ENCODE measurements at places on chromosomes 5 and 9.
A peak's percentile ranks its signal among the peaks of the same experiment; 100 is the strongest.

GRCh38 chr9:117170567-117170966 is 244.3 kb downstream of the ASTN2 start:
- no peak for DNase-seq

- DNase-seq: no peak
These were observed 188.9 kb downstream of the PDZD2 start for GRCh38 chr5:31827867-31828266.

GRCh38 chr5:145068721-145069120 is 766.4 kb downstream of the PRELID2 start:
- DNase-seq: no peak

DNA sequence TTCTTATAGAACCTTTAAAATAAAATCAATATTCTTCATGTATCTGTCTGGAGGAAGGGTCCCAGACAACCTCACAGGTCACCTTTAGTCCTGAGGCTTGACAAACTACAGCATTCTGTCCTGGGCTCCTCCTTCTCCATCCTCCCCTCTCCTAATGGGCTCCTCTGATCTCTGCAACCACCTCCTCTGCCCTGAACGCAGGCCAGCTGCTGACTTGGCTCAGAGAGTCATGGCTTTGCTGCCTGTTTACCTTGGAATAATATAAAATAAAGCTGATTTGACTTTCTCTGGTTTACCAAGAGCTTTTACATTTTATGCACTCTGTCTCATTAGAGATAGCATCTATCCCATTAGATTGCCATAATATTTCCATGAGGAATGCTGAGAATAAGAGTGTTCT is 159.4 kb downstream of the SEMA6A start:
- no peak for DNase-seq

- peak; percentile 31 for DNase-seq
These were observed 4.6 kb upstream of the DUSP1 start for GRCh38 chr5:172775326-172776234.

DNA sequence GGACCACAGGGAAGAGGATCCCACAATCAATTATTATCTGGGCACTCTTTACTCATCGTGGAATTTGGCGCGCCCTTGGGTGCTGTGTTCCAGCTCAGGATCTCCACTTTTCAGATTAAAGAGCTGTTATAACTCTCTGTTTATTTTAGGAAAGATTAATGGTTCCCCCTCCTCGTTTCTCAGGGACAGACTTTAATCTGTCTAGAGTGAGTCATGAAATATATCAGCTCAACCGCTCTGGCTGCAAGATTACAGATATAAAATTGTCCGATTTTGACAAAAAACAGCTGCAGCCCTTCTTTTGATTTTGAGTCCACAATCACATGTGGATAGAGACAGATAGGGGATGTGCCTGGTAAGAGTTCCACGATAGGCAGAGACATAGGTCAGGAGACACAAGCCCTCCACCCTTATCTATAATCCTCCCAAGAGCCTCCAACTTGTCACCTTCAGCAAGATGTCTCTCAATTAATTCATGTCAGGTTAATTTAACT is 77.6 kb upstream of the ANKRD55 start:
- DNase-seq: peak; percentile 21

GRCh38 chr9:84357275-84357674 is 16.7 kb upstream of the SLC28A3 start:
- DNase-seq: peak; percentile 9

DNA sequence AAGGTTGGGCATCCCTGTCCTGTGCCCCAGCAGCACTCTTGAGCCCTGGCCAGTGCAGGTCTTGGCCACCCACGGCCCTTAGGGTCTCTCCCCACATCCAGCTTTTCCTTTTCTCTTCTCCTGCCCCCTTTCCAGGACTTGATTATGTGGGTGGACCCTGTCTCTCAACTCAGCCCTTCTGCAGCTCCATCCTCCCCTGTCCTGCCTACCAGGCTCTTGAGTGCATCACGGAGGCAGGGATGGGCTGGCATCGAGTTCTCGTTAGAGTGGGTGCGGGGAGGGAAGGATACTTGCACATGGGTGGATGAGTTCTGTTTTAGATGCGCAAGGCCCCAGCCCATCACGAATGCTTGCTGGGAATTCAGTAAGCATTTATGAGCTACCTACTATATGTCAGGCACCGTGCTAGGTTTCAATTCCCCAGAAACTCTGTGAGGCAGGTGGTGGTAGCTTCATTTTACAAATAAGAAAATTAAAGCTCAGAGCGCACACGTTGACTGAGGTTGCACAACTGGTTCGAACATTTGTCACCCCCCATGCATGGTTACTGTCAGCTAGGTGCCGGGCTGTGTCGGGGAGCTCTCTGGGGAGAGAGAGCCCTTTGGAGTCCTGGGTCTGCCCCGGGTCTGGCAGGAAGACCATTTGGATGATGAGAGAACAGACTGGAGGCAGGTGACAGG is 144.6 kb upstream of the PITX1 start:
- DNase-seq: no peak

DNA sequence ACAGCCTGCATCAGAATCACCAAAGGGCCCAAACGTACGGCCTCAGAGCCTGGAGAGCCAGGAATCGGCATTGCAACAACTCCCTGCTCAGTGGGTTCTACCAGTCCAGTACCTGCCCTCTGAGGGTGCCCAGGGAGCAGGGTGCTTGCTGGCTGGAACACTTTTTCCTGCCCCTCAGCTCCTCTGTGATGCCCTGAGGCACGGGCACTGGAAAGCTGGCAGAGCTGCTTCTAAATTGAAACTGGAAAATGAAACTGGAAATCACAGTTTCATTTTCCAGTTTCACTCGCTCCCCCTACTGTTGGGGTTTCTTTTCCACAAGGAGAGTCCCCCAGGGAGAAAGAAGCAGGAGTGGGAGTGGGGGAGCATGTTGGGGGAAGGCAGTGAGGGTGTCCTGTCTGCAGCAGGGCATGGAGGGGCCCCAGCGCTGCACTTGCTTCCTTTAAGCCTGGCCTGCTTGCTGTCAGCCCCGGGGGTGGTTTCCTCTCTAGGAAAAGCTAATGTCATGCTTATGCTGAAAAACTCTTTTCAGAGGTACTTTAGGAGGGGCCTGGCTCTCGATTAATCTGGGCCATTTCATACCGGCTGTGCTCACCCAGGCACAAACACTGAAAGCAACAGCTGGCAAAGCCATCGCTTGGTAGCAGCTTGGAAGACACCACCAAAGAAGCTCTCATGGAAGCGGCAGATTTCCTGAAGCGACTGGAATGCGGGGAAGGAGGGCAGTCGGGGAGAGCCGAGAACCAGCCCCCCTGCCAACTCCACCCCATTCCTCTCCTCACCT is 26.2 kb downstream of the IRF1 start:
- peak; percentile 17 for DNase-seq

- no peak for DNase-seq
These were observed 94.4 kb downstream of the ANKH start for GRCh38 chr5:14777187-14777586.

- DNase-seq: peak; percentile 77
These were observed 106.0 kb downstream of the FRMD3 start for GRCh38 chr9:83432104-83432627.

DNA sequence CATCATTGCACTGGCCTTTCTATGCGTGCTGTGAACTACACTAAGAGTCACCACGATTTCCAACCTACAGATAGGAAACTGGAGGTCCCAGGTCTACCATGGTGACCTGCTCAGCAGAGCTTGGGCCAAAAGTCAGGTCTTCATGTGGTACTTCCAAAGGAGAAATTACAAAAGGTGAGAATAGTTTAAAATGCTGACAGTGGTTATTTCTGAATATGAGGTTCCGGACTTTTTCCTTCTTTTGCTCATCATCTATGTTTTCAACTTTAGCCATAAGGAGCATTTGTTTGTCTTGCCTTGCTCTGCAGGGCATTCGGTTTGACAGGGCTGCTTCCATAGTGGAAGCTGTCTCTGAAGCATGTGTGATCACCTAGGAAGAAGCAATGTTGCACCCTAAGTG is 282.1 kb upstream of the IRX1 start:
- DNase-seq: no peak

GRCh38 chr5:145531038-145531734 is 304.0 kb downstream of the PRELID2 start:
- peak; percentile 98 for DNase-seq

DNA sequence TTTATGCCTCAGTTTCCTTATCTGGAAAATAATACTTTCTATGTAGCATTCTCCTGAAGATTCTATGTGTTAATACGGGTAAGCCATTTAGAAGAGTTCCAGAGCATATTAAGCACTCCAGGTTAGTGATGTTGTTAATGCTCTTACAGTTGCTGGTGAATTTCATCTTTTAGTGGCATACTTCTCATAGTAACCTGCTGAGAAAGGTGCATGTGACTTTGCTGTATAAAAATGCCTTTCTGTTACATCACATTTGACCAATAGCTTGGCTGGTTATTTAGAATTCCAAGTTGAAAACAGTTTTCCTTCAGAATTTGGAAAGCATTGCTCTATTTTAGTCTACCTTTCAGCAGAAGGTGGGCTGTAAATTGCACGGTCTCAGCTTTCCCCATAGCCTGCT is 27.2 kb downstream of the GCNT1 start:
- DNase-seq: no peak

GRCh38 chr5:228886-229285 is 10.8 kb downstream of the SDHA start:
- no peak for DNase-seq

GRCh38 chr9:76394960-76395252 is 680 bp upstream of the RFK start:
- peak; percentile 76 for DNase-seq

GRCh38 chr5:157989296-157989695 is 130.4 kb upstream of the CLINT1 start:
- no peak for DNase-seq

- no peak for DNase-seq
These were observed 35.6 kb upstream of the SEMA4D start for GRCh38 chr9:89533411-89534095.

DNA sequence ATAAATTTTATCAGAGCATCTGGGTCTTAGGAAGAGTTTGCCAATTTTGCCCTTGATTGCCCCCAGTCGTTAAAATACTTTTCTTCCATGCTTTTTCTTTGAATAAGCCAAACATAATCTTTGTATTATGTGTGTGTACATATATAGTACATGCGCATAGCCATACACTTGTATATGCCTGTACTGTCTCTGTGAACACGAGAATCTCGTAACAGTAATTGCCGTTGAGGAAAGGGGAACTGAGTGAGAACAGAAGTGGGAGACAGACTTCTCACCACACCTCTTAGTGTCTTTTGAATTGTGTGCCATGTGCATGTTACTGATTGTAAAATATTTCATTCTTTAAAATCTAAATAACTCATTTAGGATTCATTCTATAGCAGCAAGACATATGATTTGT is 79.6 kb upstream of the GRHPR start:
- DNase-seq: no peak

DNA sequence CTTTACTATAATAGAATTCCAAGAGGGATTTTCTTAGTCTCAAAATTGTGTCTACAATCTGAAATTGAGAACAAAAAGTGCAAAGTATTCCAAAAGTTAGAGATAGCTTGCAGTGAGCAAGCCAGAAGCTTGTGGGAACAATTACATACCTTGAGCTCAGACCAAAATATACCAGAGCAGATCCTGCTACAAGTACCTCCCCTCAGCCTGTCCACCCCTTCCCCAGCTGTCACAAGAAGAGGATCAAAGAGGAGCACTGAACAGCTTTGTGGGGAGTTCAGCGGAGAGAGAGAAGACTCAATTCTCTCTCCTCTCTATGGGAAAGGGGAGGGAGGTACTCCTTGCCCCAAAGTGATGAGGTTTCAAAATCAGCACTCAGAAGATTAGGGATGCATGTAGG is 869.2 kb upstream of the DMAC1 start:
- no peak for DNase-seq

GRCh38 chr5:156271569-156271968 is 55.4 kb upstream of the SGCD start:
- DNase-seq: no peak

- DNase-seq: no peak
These were observed 126.2 kb upstream of the ZNF608 start for GRCh38 chr5:124872615-124873014.

- DNase-seq: no peak
These were observed 311.2 kb upstream of the SEMA6A start for GRCh38 chr5:116885825-116886224.

DNA sequence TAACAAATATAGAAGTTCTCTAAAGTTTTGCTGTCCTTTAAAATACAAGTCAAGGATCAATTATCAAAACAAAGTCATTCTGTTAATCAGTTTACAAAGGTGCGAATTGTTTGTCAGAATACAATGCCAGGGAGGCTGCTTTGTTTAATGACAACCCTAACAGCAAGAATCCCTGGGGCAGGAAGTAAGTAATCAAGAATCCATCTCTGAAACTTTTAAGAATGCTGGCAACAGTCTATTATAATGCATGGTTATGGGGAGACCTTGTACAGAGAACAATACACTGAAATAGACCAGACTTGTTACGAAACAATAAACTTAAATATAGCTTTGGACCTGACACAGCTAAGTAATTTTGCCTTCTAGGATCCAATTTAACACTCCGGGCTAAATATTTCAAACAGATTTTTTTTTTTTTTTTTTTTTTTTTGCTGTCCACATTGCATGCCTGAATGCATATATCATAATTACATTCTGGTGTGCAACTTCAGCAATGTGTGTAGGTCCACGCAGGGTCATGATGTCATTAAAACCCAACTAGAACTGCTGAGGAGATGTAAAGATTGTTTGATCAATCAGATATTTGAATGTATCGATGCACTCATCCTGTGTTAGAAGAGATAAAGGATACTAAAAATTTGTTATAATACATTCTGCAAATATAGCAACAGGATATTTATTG is 421.3 kb downstream of the CETN3 start:
- DNase-seq: no peak

GRCh38 chr5:53900677-53901076 is 340.2 kb downstream of the NDUFS4 start:
- DNase-seq: no peak

GRCh38 chr9:2574203-2574602 is 47.4 kb upstream of the VLDLR start:
- no peak for DNase-seq

GRCh38 chr9:116685166-116685565 is 1.9 kb upstream of the TRIM32 start:
- DNase-seq: no peak

DNA sequence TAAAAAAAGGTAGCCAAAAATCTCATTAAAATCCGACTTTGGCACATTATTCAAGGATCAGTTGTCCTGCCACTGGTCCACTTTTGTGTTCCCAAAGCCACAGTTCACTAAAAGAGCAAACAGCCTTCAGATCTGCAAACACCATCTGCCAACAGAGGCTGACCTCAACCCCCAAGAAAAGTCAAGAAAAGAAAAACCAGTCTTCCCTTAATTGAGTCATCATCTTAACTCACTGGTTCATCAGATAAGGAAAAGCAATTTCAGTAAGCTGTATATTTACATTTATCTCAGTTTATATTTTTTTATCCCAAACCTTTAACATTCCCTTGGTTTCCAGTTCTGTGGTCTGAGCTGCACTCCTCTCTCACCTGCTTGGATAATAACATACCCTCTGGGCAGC is 21.2 kb downstream of the RASEF start:
- peak; percentile 51 for DNase-seq
